ENCODE measurements at places on chromosomes 13 and 19.
A peak's percentile ranks its signal among the peaks of the same experiment; 100 is the strongest.

- peak; percentile 93 for DNase-seq
These were observed 104.7 kb downstream of the RGCC start for GRCh38 chr13:41562083-41562482.

DNA sequence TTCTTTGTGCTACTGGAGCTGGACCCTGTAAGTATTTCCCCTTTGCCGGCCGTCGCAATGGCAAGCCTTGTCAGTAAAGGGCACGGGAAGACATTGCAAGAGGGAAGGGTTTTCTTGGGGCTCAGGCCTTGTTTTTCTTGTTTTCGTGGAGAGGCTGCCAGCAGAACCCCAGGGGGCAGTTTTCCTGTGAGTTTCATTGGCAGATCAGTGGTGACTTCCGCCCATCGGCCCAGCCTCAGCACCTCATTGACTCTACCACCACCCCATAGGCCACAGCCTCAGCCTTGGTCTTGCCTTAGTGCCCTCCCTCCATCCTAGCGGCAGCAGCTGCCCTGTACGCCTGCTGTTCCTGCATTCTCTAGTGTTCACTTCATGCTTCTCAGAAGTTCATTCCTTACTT lies 61.5 kb downstream of the GJA3 start:
- no peak for DNase-seq

- DNase-seq: no peak
These were observed 17.3 kb downstream of the MPND start for GRCh38 chr19:4360641-4361151.

DNA sequence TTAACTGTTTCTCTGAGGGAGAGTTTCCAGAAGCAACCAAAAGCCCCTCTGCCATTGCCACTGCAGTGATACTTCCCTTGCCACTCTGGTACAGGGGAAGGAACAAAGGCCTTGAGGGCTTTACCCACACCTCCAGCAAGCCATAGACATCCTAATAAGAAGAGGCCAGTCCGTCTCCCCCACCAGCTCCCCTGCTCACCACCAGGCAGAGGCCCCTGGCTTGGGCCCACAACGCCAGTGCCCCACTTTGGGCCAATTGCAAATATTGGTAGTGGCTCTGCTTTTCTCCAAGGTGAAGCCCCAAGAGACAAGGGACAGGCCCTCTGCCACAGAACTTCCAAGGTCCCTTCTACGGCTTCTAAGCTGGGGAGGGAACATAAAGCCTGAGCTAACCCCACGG lies 833.0 kb downstream of the DACH1 start:
- no peak for DNase-seq

GRCh38 chr19:40377876-40378385 lies 12.1 kb downstream of the HIPK4 start:
- DNase-seq: no peak

DNA sequence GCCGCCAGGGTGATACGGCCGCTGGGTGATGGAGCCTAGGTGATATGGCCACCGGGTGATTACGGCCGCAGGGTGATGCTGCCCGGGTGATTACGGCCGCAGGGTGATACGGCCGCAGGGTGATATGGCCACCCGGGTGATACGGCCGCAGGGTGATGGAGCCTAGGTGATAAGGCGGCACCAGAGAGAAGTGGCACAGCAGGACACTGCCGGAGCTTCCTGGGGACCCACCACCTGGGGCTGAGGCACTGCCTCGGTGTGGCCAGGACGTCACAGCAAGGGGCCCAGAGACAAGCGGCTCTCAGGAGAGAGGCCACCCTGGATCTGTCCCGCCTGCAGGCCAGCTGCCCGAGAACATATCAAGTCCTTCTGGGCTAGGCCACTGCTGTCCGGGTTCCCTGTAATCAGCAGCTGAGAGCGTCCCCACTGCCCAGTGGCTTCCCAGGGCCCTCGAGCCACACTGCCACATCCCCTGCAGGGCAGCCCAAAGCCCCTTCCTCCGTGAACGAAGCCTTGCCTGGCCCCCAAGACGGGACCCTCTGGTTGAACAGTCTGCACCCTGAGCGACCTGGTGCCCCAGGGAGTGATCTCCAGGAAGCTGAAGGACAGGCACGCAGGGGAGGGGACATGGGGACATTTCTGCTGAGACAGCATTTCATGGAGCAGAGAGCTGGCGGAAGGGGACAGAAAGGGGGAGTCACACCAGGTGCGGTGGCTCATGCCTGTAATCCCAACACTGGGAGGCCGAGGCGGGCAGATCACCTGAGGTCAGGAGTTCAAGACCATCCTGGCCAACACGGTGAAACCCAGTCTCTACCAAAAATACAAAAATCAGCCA lies 22.1 kb downstream of the ZNF787 start:
- no peak for DNase-seq

GRCh38 chr19:45405435-45406225 lies 761 bp upstream of the PPP1R13L start:
- peak; percentile 79 for DNase-seq

DNA sequence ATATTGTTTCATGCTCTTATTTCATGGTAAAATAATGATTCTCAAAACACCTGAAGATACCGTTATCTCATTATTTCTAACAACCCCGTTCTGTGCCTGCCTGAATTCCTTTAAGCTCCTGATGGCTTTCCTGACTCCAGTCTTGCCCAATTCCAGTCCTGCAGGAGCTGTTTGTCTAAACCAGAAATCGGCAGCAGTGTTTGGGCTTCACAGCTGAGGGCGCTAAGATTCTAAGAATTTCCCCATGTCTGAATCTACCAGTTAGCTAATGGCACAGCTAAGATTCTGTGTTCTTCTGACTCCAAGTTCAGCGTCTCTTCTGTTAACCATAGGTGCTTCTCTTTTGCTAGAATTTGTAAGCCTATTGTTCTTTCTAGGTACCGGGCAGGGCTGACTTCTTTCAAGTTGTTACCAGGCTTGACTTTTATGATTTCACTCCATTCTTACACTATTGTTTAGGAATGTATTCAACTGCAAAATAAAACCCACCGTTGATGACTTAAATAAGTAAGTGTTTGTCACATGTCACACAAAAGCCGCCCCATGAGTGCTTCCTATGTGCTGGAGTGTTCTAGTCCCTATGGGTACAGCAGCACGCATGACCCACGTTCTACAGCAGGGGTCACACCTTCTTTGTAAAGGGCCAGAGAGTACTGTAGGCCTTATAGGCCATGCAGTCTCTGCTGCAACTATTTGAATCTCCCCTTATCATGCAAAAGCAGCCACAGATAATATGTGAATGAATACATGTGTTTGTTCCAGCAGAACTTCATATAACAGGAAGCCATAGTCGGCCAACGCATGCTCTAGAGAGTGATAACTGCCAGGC lies 168.3 kb upstream of the RNF113B start:
- no peak for DNase-seq

- DNase-seq: no peak
These were observed 10.4 kb downstream of the UPF1 start for GRCh38 chr19:18842166-18842565.

- no peak for DNase-seq
These were observed 65.0 kb downstream of the DOCK9 start for GRCh38 chr13:98912846-98913245.

GRCh38 chr19:55673889-55674288 lies 1.1 kb upstream of the EPN1 start:
- DNase-seq: no peak

GRCh38 chr13:50794226-50794625 lies 49.3 kb downstream of the DLEU7 start:
- no peak for DNase-seq

DNA sequence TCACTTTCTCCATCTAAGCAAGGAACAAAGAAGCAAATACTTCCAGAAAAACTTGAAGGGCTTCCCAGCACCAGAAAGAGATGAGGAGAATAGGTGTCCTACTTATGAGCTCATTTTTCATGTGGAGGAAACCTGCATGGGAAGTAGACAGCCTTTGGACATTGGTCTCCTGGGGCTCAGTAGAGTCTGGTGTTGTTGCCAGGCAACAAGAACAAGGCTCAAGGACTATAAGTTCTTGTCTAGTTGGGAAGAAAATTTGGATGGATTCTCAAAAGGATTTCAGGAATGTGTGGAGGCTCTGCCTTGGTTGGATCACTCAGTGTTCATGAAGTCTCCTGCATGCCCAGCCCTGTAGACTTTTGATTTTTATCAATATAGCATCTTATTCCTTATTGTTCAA lies 84.5 kb downstream of the MBNL2 start:
- no peak for DNase-seq

- peak; percentile 49 for DNase-seq
These were observed 637 bp upstream of the PDS5B start for GRCh38 chr13:32585550-32586079.

DNA sequence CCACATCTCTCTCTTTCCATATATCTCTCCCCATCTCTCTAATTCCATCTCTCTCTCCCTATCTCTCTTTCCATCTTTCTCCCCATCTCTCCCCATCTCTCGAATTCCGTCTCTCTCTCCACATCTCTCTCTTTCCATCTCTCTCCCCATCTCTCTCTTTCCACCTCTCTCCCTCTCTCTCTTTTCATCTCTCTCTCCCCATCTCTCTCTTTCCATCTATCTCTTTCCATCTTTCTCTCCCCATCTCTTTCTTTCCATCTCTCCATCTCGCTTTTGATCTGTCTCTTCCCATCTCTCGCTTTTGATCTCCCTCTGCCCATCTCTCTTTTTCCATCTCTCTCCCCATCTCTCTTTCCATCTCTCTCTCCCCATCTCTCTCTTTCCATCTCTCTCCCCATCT lies 25.6 kb downstream of the ADGRE3 start:
- no peak for DNase-seq

- no peak for DNase-seq
These were observed 34.1 kb upstream of the TFDP1 start for GRCh38 chr13:113550453-113550852.

DNA sequence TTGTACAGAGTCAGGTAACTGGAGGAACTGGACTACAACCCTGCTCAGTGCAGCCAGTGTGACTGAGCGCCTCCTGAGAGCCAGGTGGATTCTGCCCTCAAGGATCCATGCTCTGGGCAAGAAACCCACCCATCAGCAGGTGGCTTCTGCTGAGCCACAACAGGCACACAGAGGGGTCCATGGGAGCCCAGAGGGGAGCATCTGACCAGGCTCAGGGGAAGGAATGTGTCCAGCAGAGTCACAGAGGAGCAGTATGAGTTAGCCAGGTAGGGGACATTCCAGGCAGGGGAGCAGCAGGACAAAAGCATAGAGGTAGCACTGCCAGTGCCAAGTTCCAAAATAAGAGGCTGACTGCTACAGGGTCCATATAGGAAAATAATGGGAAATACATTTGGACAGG lies 19.9 kb downstream of the DHRS12 start:
- no peak for DNase-seq

DNA sequence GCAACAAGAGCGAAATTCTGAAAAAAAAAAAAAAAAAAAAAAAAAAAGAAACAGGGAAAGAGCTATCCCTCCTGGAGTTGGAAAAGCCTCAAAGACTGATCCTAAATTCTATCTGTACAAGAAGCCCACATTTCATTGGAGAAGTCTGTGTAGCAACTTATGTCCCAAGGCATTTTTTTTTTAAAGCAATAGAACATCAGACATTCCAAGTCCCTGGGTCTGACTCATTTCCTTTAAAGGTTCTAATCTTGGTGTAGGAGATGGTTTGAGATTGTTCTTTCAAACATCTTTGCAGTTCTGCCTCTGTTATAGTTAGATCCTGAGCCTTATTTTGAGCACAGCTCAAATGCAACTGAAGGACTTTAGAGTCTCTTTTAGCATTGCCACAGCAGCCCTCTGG lies 706.5 kb upstream of the MIR17HG start:
- DNase-seq: peak; percentile 60

DNA sequence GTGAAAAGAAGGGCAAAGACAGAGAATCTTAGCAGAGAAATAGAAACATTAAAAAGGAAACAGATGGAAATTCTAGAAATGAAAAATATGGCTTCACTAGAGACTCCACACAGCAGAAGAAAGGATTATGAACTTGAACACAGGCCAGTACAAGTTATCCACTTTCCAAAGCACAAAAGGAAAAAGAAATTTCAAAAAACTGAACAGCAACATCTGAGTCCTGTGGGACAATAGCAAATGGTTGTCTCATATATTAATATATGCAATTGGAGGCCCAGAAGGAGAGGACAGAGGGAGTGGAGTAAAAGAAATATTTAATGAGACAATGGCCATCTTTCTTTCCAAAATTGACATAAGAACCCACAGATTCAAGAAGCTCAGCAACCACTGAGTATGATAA lies 141.7 kb upstream of the GJB6 start:
- DNase-seq: no peak
